Osteoblast (primary cell): ENCODE measurements at places on chromosomes 16 and 17.
A peak's percentile ranks its signal among the peaks of the same experiment; 100 is the strongest.

DNA sequence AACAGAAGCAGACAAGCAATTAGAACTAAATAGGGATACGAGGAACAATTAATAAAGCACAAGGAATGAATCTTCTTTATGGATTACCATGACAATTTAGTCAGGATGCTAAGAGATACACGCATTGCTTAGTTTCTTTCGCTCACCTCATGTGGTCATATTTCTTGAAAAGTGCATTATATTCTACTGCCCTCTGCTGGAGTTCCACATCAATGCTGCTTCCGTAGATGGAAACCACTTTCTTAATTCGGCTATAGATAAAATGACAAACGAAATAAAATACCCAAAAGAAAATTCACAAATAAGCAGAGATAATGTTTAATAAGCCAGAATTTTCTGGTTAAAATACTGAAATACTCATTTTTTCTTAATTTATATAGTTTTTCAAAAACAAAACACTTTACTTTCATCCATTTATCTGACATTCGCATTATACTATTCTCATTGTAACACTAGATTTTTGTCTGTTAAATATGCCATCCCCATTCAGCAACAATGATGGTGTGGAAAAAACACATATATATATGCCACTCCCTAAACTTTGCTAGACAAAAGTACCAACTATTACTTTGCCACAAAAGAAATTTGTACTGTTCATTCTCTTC lies 22.0 kb upstream of the PHLPP2 start:
- no peak for DNase-seq

GRCh38 chr16:88747588-88748301 lies 37.3 kb downstream of the PIEZO1 start:
- DNase-seq: no peak

DNA sequence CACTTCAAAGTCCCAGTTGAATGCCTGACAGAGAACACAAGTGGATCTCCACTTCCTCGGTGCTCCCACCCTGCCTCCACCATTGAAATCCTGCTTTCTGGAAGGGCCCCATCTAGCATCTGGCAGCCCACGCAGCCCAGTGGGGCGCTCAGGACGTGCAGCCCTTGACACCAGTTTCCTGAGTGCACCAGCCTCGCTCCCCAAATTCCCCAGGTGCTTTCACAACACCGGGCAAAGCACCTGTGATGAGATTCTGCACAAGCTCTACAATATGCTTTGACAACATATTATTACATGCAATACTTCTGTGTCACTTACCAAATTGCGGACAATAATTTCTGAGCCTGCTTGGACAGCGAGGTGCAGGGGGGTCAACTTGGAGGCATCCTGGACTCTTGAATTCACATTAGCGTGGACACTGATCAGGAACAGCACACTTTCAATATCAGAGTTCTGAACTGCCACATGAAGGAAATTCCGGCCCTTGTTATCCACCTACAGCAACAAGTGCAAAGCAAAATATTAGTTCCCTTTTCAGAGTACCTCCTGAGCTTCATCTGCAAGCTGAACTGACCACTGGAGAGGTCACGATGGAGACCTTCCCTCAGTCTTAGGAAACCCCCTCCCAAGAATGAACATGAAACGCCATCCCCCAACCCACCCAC lies 33.9 kb downstream of the CYB5D2 start:
- peak; percentile 57 for DNase-seq

- DNase-seq: peak; percentile 55
Observed at GRCh38 chr17:68587847-68588246, 13.3 kb downstream of the FAM20A start.

GRCh38 chr17:76252040-76252954 lies 12.0 kb upstream of the RNF157 start:
- DNase-seq: peak; percentile 97

GRCh38 chr17:37450112-37450511 lies 39.6 kb upstream of the DUSP14 start:
- DNase-seq: peak; percentile 31

DNA sequence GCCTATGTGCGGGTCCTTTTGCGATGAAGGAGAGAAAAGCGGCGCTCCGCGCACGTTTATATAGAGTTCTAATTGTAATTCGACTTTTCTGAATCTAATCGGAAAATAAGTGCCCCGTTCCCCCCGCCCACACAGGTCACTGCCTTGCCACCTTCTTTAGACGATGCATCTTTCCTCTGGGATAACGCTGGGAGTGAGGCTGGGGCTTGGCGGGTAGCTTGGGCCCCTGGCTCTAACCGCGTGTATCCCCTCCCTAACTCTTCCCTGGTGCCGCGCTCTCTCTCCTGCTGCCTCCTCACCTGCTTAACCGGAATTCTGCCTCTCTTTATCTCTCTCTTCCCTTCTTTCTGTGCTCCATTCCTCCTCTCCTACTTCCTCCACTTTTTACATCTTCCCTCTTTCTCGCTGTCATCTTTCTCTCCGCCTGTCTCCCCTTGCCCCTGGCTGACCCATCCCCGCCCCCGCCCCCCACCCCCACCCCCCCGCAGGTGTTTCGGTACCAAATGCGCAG lies 2.6 kb downstream of the LHX1 start:
- peak; percentile 85 for DNase-seq

DNA sequence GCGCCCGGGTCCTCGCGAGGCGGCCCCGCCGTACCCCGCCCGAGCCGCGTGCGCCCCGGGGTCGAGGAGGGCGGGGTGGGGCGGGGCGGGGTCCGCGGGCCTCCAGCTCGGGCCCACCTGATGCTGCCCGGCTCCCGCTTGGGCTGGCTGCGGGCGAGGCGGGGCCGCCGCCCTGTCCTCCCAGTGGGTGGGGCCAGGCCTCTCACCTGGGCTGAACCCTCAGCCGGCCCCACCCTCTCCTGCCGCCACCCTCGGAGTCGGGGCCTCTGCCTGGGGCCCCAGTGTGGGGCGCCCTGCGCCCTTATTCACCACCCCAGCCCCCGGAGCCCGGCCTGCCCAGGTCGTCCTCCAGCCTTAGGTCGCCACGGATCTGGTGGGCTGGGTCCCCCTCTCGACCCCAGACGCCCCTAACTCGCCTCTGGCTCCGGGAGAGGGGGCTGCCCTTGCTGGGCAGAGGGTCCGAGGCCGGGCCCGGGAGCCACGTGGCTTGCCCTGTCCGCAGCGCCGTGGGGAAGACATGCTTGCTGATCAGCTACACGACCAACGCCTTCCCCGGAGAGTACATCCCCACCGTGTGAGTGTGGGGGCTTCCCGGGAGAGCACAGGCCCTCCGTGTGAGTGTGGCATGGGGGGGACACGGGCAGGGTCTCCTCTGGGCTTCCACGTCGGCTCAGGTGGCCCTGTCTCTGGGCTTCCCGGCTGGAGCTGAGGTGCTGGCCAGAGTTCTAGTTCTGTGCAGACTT lies 578 bp downstream of the RAC3 start:
- DNase-seq: no peak

DNA sequence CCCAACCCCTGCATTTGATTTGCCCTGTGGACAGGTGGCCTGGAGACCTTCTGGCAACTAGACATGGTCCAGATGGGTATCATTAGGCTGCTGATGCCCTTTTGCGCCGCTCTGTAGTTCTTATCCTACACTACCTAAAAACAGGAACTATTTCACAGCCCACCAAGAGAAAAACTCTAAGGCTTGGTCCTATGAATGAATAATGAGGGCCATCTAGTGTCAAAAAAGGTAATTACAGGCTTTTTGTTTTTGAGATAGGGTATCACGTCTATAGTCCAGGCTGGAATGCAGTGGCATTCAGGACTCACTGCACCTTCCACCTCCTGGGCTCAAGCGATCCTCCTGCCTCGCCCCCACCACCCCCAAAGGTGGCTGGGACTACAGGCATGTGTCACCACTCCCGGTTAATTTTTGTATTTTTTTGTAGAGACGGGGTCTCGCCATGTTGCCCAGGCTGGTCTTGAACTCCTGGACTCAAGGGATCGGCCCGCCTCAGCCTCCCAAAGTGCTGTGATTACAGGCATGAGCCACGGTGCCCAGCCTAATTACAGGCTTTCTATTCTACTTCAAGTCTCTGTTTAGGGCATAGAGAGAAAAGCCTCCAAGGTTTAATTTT lies 20.9 kb downstream of the COIL start:
- DNase-seq: peak; percentile 86

DNA sequence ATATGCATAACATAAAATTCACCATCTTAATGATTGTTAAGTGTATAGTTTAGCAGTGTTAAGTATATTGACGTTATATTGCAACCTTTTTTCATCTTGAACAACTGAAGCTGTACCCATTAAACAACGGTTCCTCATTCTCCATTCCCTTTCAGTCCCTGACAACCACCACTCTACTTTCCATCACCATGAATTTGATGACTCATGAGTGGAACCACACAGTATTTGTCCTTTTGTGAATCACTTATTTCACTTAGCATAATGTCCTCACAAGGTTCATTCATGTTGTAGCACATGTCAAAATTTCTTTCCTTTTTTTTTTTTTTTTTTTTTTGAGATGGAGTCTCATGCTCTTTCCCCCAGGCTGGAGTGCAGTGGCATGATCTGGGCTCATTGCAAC lies 46.0 kb downstream of the HOXB1 start:
- peak; percentile 74 for DNase-seq

GRCh38 chr17:8221663-8222379 lies 11.4 kb upstream of the AURKB start:
- peak; percentile 78 for DNase-seq

GRCh38 chr17:56880133-56880532 lies 33.7 kb downstream of the TRIM25 start:
- DNase-seq: no peak

DNA sequence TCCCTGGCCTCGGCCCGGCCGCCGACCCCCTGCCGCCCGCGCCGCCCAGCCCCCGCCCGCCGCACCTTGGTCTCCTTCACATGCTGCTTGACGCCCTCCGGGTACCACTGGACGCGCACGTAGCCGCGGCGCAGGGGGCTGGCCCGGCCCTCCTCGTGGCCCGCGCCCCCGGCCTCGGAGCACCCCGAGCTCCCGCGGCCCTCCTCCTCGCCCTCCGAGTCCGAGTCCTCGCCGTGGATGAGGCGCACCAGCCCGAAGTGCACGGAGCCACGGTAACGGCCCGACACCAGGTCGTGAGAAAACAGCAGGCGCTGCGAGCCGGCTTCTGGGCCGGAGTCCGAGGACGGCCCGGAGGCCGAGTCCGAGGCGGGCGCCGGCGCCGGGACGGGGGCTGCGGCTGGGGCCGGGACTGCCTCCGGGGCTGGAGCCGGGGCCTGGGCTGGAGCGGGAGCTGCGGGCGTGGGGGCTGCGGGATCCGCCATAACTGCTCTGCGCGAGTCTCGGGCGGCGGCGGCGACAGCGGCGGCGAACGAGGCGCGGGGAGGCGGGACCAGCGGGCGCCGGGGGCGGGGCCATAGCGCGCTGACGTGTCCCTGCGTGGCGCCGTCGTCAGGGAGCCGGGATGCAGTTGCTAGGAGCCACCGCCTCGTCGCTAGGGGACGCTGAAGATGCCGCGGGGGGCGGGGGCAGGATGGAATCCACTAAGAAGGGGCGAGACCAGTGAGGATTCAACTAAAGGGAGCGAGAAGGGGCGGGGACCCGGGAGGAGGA lies at the start of gene UBE2O:
Gene UBE2O (minus strand): TSS at position 493 of the 771 bp plus-strand sequence. CDS start 11 bp downstream, at position 482.
- peak; percentile 99 for DNase-seq

DNA sequence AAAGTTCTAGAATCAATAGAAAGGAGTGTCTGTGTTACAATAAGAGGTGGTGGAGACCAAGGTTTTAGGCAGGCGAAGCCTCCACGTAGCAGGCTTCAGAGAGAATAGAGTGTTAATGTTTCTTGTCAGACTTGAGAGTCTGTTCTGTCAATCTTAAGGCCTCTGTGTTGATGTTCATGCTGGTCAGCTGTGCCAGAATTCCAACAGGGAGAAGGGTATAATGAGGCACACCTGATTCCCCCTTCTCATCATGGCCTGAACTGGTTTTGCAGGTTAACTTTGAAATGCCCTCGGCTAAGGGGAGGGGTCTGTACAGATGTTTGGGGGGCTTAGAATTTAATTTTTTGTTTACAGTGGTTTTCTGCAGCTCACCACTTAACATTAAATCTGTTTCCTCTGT lies 46.0 kb downstream of the RNF112 start:
- DNase-seq: no peak

- DNase-seq: peak; percentile 43
Observed at GRCh38 chr17:39722965-39723848, 7.1 kb downstream of the MIEN1 start.

DNA sequence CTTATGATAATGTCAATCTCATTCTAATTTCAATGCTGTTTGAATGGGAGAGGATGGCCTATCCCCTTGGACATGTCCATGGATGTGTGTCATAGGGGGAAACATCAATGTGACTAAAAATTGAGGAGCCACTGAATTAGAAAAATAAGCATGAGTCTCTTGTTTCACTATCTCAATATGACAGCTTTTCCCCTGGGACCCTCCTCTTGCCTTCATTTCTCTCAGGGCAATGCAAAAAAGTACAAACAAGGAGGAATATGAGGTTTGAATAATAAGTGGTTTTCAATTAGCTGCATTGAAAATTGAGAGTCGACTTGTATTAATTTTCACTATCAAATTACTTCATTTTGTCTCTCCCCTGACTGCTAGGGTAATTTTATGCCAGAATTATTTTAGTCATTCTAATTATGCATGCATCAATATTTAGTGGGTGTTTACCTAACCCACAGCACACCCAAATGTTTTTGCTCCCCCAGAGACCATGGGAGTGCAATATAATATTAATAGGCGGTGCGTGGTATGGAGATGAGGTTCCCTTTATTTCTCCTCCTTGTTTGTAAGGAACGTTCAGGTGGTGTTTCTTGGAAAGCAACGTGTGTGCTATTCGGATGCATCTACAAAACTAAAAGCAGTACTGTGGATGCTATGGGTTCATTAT lies 6.8 kb upstream of the SDR42E1 start:
- DNase-seq: no peak

GRCh38 chr17:64736804-64737492 lies 74.8 kb upstream of the SMURF2 start:
- DNase-seq: no peak

- no peak for DNase-seq
Observed at GRCh38 chr16:50756473-50756872, 14.6 kb downstream of the CYLD start.

GRCh38 chr17:71453876-71454422 lies 666.9 kb upstream of the SOX9 start:
- no peak for DNase-seq

- no peak for DNase-seq
Observed at GRCh38 chr17:59154292-59154720, 680 bp downstream of the SKA2 start.

- no peak for DNase-seq
Observed at GRCh38 chr17:83147280-83147679, 67.9 kb downstream of the METRNL start.

DNA sequence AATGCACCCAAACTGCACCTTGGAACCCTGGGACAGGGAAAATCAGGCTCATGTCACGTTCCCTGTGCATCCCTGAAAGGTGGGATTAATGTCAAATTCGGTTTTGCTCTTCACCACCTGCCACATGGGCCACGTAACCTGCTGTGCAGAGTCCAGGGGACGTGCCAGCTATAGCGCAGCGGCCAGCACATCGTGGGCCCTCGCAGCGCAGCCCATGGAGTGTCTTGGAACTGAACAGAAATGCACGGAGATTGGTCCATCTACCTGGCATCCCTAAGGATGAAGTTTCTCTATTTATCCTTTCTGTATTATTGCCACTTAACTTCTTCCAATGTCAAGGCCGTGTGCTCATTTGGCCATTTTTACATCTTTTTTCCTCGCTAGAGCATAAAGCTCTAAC lies 68.1 kb upstream of the TRAP1 start:
- DNase-seq: no peak
